ENCODE measurements at places on chromosomes 1 and 21. TPM values are rescaled to one million over a fixed set of nuclear protein-coding genes. Genes with fewer than 3 reads are reported as not detected.

The NPHS2 gene
- not detected for total RNA-seq

The PADI2 gene
- total RNA-seq: not detected

DNA sequence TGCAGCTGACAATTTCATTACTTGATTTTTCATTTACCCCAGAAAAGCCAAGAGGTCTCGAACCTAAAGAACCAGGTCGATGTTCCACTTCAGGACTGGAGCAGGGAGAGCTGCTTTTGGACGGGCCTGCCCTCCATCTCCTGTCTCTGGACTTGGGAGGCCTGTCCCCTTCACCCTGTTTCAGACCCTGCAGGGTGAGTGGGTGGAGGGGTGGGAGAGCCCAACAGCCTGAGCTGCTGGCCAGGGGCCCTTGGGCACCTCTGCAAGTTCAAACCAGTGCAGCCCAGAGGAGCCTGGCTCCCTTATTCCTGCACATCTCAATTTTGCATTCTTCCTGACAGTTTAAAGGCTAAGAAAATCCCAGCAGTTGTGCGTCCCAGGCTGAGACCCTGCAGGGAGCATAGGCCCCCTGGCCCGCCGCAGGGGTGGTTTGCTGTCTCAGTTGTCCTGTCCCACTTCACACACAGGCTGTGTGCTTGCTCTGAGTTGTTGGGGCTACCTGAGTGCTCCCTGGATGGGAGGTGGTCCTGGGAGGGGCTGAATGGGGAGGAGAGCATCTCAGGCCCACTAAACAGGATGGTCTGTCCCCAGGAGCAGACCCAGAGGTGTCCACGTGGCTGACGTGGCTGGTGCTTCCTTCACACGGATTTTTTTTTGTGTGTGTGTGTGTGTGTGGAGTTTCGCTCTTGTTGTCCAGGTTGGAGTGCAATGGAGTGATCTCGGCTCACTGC, 443.7 kb downstream of the PTPRU start:
- H3K4me1 ChIP-seq: no peaks in the 10 kb centered on the region
- H3K4me3 ChIP-seq: no peak overlapping the region
- no peak overlapping the region for H3K27ac ChIP-seq
- no peaks in the 10 kb centered on the region for H3K36me3 ChIP-seq
- DNase-seq: no peak

The ARMH1 gene
- total RNA-seq: 38.0 TPM

DNA sequence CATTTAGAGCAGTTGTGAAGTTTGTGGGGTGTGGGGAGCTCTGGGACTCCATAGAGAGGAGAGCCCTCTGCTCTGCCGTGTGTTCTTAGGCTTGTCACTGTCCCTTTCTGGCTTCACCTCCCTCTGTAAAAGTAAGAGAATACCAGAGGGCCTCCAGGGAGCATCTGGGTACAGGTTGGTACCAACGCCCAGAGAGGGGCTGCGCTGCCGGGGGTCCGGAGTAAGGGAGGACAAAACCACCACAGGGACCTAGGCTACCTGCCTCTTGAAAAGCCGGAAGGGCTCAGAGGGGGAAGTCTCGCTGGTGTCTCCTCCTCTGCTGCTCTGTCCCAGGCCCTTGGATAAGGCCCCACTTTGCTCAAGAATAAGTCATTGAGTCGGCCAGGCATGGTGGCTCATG, 3.1 kb upstream of the TINAGL1 start:
- H3K4me3 ChIP-seq: no peak overlapping the region
- no peak for DNase-seq
- no peak overlapping the region for H3K27ac ChIP-seq
- H3K36me3 ChIP-seq: no peaks in the 10 kb centered on the region
- H3K4me1 ChIP-seq: no peaks in the 10 kb centered on the region
